CD4-positive, alpha-beta T cell treated with Interleukin-10 for 1 hour (primary cell): ENCODE measurements at places on chromosomes 3 and 15.

GRCh38 chr3:66507423-66508260, 6.8 kb upstream of the LRIG1 start:
- DNase-seq: no peak

- no peak for DNase-seq
Measured at GRCh38 chr15:77992356-77993222, 84.9 kb downstream of the TBC1D2B start.

DNA sequence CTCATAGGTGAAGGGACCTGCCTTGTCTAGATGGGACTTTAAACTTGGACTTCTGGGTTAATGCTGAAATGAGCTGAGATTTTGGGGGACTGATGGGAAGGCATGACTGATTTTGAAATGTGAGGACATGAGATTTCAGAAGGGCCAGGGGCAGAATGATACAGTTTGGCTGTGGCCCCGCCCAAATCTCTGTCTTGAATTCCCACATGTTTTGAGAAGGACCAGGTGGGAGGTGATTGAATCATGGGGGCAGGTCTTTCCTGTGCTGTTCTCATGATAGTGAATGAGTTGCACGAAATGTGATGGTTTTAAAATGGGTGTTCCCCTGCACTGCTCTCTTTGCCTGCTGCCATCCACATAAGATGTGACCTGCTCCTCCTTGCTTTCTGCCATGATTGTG, 42.8 kb downstream of the ILDR1 start:
- DNase-seq: no peak

GRCh38 chr3:155876503-155876902, 6.1 kb downstream of the GMPS start:
- no peak for DNase-seq

GRCh38 chr3:55818485-55818884, 331.4 kb upstream of the WNT5A start:
- DNase-seq: no peak

DNA sequence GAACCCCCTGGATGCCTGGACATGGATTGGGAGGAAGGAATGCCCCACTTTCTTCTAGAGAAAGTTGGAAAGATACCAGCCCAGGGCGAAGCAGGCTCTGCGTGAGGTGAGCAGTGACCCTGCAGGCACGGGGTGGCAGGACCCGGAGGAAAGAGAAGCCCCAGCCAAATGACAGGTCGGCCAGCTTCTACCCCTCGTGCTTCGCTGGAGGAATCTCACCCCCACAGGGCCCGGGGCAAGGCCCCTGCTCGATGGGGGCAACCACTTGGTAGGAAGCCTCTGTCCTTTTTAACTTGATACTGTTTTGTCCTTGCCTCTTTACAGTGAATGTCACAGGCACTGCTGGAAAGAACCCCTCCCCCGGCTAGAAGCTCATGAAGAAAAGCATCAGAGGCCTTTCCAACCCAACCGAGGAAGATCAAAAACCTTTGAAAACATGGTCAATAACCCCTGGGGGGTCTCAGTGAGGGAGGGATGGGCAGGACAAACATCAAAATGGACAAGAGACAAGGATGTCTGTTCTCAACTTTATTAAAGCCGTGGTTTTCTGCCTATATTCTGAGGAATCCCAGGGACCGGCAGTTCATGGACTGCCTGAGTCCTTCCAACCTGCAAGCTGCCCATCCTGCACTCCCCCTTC, 54.4 kb downstream of the SH3BP5 start:
- no peak for DNase-seq

GRCh38 chr3:24367216-24367615, 127.4 kb downstream of the THRB start:
- DNase-seq: no peak

DNA sequence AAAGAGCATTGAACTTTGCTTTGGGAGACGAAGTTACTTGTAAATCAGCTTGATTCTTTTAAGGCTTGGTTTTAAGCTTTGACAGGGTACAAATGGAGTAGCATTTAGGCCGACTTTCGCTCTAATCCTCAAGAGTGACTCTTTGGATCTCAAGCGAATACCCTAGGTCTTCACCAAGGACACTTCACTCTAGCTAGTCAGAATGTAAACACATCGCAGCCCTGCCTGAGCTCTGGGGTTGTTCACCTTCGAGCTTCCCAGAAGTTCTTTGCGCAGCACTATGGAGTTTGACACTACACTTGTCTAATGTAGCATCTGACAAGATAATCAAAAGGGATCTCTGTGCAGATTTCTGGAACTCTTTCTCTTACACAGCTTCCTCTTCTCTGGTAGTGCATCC, 22.3 kb downstream of the NRG4 start:
- no peak for DNase-seq
